ENCODE measurements at places on chromosomes 11 and 22.

GRCh38 chr11:117919781-117920221 is 9.4 kb downstream of the TMPRSS13 start:
- DNase-seq: no peak

DNA sequence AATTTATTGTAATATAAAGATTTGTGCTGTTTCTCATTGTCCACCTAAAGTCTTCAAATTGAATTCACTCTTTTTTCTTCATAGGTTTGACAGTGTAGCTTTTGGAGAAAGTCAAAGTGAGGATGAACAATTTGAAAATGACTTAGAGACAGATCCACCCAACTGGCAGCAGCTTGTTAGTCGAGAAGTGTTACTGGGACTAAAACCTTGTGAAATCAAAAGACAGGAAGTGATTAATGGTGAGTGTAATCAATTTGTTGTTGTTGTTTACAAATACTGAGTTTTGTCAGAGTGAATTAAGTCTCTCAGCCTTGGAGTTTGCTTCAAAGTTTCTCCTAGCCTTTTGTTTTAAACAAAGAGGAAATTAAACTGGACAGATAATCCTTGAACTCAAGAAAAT is 53.6 kb upstream of the GRIK4 start:
- DNase-seq: no peak

GRCh38 chr22:32020117-32020516 is 22.9 kb upstream of the SLC5A1 start:
- peak; percentile 99 for DNase-seq

- DNase-seq: peak; percentile 70
Measured at GRCh38 chr11:30392221-30392784, 69.4 kb downstream of the ARL14EP start.

GRCh38 chr22:32265882-32266767 is 11.0 kb upstream of the SLC5A4 start:
- peak; percentile 43 for DNase-seq

GRCh38 chr22:42769574-42770447 is 49.1 kb upstream of the A4GALT start:
- DNase-seq: peak; percentile 83

DNA sequence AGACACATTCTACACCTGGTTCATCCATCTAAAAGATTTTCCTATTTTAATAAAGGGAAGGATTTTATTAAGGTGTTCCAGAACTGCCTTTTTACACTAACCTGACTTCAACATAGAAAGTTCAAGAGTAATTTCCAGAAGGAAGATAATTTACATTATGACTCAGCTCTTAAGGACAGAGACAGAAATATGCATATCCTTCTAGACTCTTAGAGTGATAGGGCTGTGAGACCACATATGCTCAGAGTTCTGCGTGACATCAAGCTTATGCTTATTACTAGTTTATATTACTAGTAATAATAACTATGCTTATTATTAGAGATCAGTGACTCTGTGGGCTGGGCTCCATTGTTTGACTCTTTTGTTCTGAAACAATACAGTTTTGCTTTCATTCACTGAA is 4.6 kb downstream of the PDGFD start:
- no peak for DNase-seq

DNA sequence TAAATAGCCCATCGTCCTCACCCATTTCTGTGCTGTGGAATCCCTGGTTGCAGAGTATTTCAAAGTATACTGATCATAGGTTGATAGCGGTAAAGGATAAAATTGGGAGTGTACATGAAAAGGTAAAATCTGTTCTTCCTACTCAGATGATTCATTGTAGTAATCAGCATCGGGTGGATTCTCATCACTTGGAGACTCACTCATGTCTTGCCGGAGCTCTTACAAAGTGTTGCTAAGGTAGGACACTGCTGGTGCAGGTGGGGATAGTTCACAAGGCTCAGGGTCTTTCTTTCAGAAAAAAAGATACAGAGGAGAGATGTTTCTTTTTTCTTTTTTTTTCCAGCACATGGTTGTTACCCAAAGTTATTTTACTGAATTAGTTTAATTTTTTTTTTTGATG is 84.8 kb downstream of the MTNR1B start:
- DNase-seq: peak; percentile 11

- no peak for DNase-seq
Measured at GRCh38 chr11:22203281-22203680, 10.4 kb downstream of the ANO5 start.

DNA sequence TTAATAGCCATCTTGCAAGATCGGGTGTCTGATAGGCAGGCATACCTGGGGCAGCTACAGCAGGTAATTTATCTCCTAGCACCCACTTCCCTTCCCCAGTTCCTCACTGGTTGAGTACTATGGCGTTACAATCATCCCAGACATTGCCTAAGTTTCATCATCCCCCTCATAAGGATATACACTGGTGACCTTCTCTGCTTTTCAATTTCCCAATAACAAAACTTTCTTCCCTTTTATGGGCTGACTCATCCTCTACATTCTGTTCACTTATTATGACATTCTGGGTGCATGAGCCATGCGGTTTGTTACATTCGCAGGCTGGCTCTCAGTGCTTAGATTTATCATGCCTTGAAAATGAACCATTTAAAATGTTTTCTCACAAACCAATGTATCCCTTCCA is 5.0 kb upstream of the MRPL11 start:
- DNase-seq: peak; percentile 13

GRCh38 chr11:113681282-113681681 is 24.8 kb downstream of the TMPRSS5 start:
- no peak for DNase-seq

DNA sequence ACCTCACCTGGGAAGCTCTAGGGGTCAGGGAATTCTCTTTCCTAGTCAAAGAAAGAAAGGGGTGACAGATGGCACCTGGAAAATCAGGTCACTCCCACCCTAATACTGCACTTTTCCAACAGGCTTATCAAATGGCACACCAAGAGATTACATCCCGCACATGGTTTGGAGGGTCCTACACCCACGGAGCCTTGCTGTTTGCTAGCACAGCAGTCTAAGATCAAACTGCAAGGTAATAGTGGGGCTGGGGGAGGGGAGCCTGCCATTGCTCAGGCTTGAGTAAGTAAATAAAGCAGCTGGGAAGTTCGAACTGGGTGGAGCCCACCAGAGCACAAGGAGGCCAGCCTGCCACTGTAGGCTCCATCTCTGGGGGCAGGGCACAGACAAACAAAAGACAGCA is 2830.6 kb upstream of the OR11H1 start:
- no peak for DNase-seq

- DNase-seq: no peak
Measured at GRCh38 chr11:2394818-2395105, 5.8 kb upstream of the TSSC4 start.

- no peak for DNase-seq
Measured at GRCh38 chr22:39839917-39840510, 53.5 kb downstream of the ENTHD1 start.

GRCh38 chr11:24421766-24422165 is 75.1 kb upstream of the LUZP2 start:
- no peak for DNase-seq

DNA sequence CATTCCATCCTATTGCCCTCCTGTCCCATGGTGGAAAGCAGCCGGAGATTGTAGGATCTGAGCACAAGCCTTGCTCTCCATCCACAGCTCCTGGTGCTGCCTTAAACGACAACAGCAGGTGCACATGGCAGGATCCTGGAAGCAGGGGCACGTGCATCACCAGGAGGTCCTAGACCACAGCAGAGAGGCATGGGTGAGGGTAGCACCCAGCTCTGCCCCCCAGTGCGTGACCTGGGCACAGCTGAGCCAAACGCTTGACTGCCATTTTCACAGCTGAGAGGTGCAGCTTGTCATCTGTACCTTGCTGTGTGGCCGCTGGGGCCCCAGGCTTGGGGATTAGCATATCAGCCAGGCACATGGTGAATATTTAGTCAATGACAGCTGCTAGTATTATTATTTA is 92.7 kb downstream of the NTM start:
- DNase-seq: no peak

DNA sequence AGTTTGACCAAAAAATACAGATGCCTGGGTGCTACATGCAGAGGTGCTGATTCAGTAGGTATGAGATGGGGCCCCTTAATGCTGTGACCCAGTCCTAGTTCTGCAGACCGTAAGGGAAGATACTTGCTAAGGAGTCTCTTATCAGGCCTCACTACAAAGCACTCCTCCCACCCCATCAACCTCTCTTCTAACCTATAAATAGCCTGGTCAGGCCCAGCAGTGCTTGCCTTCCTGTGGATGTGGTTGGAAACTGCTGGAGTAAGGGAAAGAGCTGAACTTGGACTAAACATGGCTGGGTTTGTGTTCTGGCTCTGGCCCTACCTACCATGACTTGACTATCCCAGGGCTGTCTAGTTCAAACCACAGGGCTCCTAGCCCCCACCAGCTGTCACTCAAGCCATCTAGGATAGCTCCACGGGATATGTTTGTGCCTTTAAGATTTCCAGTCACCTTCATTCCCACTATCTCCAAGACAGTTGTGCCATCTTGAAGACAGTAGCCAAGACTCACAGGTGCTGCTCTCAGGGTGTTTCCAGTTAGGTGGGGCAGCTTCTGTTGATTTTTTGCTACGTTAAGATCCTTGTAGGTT is 9.5 kb upstream of the DKK3 start:
- no peak for DNase-seq

GRCh38 chr11:76209973-76210930 is 4.0 kb upstream of the WNT11 start:
- DNase-seq: peak; percentile 15

- no peak for DNase-seq
Measured at GRCh38 chr11:20529757-20530156, 69.7 kb upstream of the SLC6A5 start.

- DNase-seq: no peak
Measured at GRCh38 chr22:24407884-24408283, 19.5 kb upstream of the ADORA2A start.

GRCh38 chr22:33116841-33117547 is 58.8 kb upstream of the SYN3 start:
- peak; percentile 57 for DNase-seq

GRCh38 chr22:23565305-23565914 is 14.7 kb downstream of the IGLL1 start:
- no peak for DNase-seq

DNA sequence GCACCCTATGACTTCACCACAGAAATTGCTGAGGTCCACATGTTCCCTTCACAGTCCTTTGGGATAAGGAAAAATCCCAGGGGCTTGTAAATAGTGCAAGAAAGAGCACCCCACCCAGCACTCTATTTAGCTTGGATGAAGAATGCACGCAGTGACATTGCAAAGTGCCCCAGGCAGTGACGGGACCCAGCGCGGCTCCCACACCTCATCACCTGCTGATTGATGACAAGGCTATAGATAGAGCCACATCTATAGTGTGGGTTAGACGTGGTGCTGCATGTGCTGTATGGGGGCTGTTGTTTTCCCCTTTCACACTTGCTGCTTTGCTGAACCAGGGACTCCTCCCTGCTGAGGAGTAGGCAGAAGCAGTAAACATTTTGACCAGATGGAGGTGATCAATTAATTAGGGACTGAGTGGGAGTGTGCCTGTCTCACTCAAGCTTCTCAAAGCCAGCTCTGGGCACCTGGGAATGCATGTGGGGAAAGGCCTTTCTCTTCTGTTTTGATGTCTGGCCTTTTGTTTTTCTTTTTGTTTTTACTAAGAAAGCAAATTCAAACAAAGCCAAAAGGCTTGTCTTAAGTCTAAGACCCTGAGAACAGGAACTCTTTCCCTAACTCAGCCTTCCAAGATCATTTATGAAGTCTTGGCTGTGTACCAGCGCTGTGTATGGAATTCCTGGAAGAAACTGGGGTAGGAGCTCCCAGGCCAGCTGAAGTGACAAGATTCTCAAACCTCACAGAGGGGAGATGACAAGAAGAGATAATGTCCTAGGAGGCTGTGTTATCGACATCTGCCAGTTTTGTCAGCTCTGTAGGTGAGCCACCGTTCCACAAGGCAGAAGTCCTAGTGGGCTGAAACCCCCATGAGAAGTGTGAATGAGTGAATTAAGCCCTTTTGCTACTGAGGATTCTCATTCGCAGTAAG is 219.7 kb downstream of the BARX2 start:
- no peak for DNase-seq

DNA sequence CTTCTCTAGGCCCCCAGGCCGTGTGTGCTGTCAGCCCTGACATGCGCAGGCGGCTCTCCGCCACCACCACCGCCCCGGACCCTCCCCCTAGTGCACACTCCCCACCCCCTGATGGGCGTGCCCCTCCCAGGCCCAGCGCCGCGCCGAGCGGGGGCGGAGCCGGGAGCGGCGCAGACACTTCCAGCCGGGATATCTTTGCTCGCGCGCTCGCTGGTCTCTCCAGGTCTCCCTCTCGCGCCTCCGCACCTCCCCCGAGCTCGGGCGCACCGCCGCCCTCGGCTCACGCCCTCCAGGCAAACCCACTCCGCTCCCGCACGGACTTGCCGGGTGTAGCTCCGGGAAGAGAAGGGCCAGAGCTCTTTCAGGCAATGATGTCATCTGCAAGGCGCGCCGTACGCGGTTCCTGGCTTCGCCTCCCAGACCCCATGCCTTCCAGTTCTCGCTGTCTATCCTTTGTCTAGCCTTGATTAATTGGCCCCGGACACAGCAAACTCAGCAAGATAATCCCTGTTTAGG is at the start of gene SCN3B:
TSS of gene SCN3B (minus strand) at position 59 of the 516 bp plus-strand sequence. CDS start 823 bp downstream, outside the sequence.
- DNase-seq: peak; percentile 35

All from renal cortical epithelial cell (primary cell).